ENCODE measurements at places on chromosomes 7 and 10. TPM values are rescaled to one million over a fixed set of nuclear protein-coding genes. Genes with fewer than 3 reads are reported as not detected.

OR2A42 gene
- total RNA-seq: not detected

SLC25A40 gene
- total RNA-seq: 12.8 TPM

DNA sequence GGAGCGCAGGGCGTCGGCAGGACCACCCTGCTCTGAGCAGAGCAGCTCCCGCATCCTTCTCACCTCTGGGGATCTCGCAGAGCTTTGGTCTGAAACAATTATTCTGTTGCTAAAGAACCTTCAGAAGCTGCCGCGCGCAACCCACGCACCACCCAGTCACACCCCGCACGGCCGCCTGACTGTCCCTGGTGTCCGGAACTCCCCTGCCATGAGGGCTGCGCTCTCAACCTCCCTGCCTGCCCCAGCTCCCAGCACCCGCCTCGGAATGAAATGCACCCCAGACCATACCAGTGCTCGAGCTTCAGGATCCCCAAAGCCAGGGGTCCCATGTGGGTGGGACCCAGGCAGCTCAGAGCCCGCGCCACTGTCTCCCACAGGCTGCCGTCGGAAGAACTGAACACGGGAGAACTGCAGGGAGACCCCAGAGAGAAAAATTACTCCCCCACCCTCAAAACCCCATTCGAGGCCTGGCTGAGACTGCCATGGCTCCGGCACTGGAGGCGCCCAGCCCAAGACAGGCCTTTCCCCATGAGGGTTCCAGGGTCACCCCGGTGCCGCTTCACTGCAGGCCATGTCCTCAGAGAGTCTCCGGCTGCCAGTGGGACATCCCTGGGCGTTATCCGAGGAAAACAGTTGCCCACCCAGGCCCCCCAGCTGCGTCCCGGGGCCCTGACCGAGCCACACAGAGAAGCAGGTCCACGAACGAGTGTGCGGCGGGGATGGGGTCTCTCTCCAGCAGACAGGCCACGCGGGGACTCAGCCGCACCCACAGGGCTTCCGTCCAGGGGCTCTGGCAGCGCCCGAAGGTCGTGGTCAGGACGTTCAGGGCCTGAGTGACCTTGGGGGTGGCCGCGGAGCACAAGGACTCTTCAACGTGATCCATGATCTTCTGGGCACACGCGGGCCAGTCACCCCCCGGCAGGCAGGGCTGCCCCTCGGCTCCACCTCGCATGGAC, 12.1 kb downstream of the BRAT1 start:
- DNase-seq: no peak

DNA sequence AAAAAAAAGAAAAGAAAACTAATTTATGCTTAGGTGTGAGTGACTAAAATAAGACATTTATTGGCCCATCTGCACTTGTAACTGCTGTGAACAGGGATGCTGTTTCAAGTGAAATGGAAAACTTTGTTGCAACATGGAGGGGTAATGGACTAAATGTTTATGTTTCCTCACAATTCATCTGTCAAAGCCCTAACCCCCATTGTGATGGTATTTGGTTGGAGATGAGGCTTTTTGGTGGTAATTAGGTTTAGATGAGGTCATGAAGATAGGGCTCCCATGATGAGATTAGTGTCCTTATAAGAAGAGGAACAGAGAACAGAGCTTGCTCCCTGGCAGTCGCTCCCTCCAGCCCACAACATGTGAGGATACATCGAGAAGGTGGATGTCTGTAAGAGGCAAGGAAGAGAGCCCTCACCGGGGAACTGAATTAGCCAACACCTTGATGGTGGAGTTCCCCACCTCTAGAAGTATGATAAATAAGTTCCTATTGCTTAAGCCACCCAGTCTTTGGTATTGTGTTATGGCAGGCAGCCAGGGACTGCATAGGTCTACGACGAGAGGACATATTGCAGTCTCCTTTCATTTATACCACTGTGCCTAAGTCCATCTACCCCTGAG, 28.6 kb upstream of the VCL start:
- no peak for DNase-seq

DNA sequence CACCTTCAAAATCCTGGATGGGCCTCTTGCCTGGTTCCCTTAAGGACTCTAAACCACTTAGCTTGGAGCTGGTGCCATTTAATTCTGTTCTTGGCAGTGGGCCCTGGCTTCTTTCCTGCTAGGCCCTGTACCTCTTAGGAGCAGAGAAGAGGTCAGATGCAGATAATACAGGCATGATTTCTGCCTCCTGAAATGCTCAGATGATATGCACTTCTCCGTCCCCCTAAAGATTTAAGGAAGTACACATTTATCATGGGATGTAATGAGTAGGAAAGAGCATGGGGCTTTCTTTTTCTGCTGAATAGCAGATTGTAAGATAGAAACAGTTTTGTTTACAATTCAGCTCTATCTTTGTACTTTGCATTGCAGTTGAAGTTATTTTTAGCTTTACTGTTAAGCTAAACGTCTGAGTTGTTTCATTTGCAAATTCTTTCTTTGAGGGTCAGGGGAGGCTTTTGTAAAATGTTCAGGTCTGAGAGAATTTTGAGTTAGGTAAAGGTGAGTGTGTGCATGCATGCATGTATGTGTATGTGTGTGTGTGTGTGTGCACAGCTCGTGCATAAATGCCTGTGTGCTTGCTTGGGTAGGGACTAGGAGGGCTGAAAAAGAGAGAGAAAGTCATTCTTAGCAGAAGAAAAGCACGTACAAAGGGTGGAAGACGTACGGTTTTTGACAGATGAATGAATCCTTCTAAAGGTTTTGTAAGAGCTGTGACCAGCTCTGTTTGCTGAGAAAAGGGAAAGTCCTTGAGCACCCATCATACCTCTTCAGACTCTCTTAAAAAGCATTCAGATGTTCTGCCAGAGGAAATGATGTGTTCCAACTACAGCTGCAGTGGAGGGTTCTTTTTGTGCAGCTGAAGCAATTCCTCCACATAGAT, 364.2 kb downstream of the AUTS2 start:
- no peak for DNase-seq

DNA sequence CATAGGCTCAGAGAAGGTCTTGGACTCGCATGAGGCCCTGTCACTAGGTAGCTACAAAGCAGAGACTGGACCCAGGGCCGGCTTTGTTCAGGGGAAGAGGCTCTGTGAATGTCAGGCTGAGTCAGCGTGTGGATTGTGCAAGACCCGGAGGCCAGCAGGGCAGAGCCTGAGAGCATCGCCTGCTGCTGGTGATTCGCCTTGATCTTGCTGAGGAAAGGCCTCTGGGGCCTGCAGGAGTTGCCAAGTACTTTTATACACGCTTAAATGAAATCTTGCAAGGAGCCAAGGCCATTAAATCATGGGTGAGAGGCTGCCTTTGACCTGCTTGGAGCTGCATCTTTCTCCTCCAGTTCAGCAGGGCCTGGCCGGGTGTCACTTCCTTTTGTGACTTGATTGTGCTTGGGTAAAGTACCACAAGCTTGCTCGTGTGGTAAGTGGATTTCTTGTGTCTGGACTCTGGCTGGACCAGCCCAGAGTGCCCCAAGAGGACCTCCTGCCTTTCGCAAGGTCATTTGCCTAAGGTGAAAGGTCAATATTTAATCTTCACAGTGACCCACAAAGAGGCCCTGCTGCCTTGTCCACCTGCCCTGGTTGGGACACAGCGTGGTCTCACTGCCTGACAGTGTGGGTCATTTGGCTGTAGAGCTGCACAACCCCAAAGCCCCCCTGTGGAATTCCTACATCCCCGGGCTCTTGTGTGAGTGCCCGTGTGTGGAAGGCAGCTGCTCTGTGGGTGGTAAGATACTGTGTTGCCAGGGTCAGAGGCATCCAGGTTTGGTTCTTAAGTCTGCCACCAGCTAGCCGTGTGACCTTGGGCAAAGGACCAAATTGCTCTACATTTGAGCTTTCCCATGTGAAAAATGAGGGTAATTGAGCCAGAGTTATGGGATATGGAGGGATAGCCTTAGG, 38.6 kb upstream of the SH2D4B start:
- DNase-seq: peak; percentile 95

AGMO gene
- not detected for total RNA-seq

OPALIN gene
- total RNA-seq: not detected

DNA sequence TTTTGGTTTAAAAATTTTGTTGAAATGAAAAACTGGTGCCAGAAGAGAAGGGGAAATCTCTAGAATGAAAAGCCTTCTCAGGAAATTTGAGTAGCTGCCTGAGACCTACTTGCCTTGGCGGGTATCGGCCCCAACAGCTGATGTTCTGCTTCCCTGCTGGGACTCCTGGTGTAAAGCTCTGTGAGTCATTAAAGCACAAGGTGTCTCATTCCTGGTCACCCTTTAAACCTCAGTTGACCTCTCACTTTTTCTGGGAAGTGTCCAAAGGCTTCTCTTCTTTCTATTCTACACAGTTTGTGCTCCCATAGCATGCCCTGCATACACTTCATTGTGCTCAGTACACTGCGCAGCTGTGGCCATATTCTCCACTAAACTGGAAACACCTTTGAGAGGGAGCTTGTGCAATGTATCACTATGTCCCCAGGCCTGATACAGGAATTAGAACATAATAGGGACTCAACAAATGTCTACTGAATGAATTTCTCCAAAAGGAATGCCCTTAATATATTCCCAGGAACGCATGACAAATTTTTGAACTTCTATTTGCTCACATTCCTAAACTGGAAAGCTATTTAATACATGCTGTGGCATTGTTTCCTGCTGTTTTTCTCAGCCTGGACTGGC, 303.9 kb downstream of the SDHAF3 start:
- peak; percentile 44 for DNase-seq

DNA sequence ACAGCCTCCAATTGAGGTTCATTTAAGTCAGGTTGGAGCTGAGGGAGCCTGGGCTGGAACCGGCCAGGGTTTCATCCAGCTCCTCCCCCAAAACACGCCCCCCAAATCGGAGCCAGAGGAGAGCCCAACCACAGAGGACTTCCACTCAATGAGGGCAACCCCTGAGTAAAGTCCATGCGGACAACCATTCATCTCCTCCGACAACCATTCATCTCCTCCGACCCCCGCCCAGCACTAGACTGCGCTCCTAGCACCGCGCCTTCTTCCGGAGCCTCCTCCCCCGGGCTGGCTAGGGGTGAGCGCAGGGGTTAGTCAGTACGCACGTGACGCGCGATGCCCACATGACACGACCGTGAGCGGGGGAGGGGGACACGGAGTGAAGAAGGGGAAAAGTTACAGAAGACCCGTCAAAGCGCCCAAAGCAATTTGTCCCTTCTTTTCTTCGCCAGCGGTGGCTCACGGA, 1.4 kb downstream of the MAGI2 start:
- DNase-seq: no peak

DNA sequence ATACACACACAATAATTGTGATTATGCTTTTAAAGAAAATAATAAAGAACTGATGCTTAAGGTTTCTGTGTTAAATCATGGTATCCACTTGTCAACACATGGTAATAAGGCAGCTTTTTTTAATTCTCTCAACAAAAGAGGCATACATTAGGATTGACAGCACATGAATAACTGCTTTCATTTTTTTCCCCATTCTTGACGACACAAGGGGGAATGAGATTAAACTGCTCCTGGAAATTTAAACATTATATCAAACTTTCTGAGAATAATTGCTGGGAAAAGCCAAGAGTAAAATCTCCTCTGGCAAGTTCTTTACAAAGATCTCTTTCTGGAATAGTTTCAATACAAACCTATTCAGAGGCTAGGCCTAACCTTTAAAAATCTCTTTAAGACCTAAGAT, 99.0 kb upstream of the GPR22 start:
- DNase-seq: no peak

DNA sequence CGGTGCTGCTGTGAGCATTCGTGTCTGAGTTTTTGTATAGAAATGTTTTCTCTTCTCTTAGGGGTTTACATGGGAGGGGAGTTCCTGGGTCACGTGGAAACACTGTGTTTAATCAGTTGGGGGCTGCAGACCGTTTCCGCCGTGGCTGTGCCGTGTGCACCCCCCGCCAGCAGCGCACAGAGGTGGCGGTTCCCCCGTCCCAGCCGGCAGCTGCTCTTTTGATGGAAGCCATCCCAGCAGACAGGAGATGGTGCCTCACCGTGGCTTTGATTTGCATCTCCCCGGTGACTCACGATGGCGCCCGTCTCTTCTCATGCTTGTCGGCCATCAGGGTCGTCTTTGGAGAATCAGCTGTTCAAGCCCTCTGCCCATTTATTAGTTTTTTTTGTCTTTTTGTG, 34.9 kb upstream of the FOXL3 start:
- DNase-seq: no peak

All from epithelial cell of proximal tubule (primary cell).